ENCODE measurements at places on chromosomes 1 and 21.

GRCh38 chr1:151475175-151475574, 15.9 kb upstream of the POGZ start:
- no peak for DNase-seq

DNA sequence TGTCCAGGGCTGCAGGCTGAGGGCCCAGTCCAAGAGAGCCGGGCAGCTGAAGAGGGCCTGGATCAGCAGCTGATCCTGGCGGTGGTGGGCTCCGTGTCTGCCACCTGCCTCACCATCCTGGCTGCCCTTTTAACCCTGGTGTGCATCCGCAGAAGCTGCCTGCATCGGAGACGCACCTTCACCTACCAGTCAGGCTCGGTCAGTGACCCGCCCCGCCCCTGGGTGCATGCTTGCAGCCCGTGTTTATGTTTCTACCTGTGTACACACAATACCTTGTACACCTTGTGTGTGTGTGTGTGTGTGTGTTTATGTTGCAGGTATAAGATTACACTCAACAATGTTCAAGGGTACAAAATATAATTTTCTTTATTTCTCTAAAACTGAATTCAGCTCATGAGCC, 13.0 kb downstream of the TIE1 start:
- DNase-seq: no peak

GRCh38 chr1:51299981-51300670, 30.2 kb downstream of the TTC39A start:
- no peak for DNase-seq

DNA sequence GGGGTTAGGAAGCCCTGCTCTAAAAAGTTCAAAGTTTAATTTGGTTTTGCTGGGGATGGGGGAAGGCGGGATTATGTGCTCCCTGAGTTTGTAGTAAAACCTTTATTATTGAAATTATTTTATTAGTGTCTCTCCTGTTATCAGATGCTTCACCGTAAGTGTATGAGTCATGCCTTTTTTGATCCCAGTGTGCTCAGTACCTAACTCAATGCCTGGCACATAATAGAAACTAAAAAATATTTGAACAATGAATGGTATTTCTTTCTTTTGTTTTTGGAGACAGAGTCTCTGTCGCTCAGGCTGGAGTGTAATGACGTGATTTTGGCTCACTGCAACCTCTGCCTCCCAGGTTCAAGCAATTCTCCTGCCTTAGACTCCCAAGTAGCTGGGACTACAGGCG, 6.4 kb downstream of the SNRPE start:
- no peak for DNase-seq

DNA sequence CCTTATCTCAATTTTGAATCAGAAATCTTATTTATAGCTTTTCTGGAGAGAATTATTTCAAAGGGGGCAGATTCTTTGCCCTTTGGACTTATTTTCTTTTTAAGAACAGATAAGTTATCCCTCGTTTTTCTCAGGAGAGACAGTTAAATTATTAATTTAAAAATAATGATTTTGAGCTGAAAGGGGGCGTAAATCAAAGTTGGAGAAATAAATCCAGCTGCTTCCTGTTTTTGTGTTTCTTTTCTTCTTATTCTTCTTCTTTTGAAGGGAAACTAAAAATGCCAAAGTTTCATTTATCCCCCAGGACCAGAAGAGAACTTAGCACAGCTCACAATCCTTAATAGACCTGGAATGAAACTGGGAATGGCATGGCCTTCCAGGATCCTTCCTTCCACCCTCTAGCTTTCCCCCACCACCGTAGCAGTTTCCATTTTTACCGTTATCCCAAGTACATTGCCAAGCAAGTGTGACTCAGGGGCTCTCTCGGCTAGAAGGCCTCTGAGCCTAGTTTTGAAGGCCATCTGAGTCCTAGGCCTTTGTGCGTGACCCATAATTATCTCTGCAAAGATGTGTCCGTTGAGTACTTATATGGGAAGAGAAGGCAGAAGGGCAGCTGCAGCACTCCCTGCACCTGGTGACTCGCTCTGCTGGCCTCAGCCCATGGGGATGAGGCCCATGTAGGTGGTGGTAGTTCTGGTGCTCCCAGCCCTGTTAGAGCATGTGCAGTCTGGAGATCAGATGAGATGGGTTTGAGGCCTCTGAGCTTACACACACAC, 181.7 kb downstream of the ROR1 start:
- DNase-seq: no peak

- DNase-seq: no peak
Measured at GRCh38 chr1:10304295-10304694, 93.9 kb downstream of the KIF1B start.

- DNase-seq: no peak
Measured at GRCh38 chr1:235939480-235939775, 72.7 kb upstream of the LYST start.

- DNase-seq: no peak
Measured at GRCh38 chr1:64228167-64228957, 24.9 kb downstream of the UBE2U start.

DNA sequence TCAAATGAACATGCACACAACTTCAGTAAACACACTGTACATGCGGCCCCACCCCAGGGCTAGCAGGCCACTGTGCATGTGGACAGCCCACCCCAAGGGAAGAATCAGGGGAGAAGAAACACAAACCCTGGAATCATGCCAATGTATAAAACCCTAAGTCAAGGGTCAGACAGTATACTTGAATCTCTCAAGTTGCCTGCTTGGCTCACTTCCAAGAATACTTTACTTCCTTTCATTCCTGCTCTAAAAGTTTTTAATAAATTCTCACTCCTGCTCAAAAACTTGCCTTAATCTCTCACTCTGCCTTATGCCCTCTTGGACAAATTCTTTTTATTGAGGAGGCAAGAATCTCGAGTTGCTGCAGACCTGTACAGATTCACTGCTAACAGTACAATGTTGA, 231.2 kb upstream of the CACYBP start:
- DNase-seq: no peak

DNA sequence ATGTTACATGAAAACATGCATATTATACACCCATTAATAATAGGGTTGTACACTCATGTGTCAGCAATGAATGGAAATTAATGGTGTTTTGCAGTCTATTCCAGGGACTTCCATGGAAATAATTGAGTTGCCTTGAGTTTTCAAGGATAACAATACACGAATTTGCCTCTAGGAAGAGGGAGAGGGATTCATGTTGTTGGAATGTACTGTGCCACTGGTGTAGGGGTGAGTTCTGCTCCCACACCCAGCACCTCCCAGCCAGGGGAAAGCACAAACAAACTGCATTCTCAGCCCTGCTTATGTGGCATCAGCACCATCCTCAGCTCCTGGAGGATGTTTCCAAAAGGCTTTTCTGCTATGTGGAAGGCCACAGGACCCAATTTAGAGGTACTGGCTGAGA, 57.8 kb downstream of the BCAR3 start:
- no peak for DNase-seq

DNA sequence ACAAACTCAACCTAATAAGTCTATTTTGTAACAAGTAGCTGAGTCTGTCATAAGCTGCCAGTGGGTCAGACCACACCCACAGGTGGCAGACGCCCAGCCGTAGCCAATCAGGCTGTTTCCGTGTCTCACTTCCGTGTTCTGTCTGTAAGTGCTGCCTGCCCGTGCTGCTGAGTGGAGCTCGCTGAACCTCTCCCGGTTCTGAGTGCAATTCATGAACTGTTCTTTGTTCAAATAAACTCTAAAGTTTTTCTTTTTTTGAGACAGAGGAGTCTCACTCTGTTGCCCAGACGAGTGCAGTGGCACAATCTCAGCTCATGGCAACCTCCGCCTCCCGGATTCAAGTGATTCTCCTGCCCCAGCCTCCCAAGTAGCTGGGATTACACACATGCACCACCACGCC, 25.1 kb downstream of the POFUT2 start:
- DNase-seq: no peak

DNA sequence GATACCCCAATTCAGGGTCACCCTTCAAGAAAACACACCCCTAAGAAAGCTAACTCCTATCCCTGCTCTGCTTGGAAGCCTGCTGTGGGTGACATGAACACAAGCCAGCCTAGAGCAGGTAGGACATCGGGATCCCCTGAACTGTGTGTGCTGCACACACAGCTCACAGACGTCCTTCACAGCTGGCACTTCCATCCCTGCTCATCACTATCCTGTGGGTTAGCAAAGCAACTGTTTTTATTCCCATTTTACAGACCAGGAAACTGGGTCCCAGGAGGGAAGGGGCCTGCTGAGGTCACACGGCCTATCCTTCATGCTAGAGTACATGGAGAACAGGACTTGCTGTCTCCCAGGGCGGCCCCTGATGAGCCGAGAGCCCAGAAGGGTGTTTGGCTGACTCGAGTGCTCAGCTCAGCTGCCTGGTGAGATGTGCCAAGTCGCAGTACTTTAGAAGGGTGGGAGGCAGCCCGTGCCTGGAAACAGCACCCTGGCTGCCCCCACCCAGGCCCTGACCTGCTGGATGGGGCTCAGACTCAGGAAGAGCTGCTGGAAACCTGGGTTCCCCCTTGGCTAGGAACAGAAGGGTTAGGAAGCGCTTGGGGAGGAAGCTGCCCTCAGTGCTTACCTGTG, 28.3 kb upstream of the BTG2 start:
- DNase-seq: no peak

GRCh38 chr21:16211339-16212303, 481.8 kb downstream of the USP25 start:
- DNase-seq: no peak

GRCh38 chr21:29305068-29305467, 6.3 kb downstream of the BACH1 start:
- DNase-seq: no peak

DNA sequence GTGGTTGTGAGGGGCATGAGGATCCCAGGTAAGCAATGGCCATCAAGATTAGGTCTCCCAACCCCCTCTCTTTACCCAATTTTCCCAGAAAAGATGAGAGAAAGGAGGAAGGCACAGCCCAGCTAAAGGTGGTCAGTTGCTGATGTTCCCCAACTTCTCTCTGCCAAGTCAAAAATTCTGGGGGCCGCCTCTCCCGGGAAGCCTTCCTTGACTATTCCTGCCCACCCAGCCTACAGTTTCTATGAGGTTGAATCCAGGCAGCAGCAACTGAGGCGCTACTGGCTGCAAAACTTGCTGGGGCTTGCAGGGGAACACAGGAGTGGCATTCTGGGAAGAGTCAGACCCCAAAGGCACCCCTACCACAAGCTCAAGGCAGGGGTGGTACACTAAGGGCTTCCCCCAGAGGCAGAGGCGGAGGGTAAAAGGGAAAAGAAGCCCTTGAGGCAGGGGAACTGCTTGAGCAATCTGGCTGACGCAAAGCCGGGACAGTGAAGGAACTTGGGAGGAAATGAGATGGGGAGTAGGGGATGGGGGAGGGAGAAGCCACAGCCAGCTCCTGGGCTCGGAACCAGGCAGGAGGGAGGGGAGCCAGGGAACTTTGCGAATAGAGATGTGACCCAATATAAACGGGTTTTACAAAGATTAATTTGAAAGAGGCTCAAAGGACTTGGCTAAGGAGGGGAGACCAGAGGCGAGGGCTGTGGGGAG, 31.2 kb downstream of the SDC3 start:
- no peak for DNase-seq
